Neural progenitor cell (in vitro differentiated cells): ENCODE measurements at places on chromosomes 4 and X. TPM values are rescaled to one million over a fixed set of nuclear protein-coding genes. Genes with fewer than 3 reads are reported as not detected.
A peak's percentile ranks its signal among the peaks of the same experiment; 100 is the strongest.

GRCh38 chrX:13764281-13764680 lies 29.7 kb downstream of the OFD1 start:
- no peaks in the 10 kb centered on the region for H3K27me3 ChIP-seq
- peak; percentile 52 for DNase-seq
- peaks cover 28% of the 10 kb centered on the region for H3K4me1 ChIP-seq
- peak overlapping the region; percentile 79 for H3K27ac ChIP-seq
- no peak overlapping the region for H3K4me3 ChIP-seq
- peaks cover 15% of the 10 kb centered on the region for H3K36me3 ChIP-seq

DNA sequence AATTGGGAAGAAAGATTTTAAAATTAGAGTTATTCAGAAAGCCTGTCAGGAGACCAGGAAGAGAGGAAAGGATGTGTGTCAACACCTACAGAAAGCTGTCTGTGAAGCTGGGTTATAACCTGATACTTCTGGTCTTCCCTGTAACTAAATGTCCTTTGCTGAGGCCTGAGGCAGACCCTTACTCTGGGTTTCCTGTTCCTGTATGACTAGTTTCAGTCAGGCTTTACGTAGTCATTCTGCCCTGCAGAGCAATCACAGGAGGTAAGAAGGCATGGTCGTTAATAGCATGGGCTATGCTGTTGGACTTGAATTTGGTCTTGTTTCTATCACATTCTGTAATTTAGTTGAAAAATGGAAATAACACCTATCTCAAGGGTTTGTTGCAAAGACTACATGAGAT lies 110.5 kb upstream of the IGFBP7 start:
- no peaks in the 10 kb centered on the region for H3K27me3 ChIP-seq
- peaks cover 6% of the 10 kb centered on the region for H3K4me1 ChIP-seq
- no peaks in the 10 kb centered on the region for H3K36me3 ChIP-seq
- H3K4me3 ChIP-seq: no peak overlapping the region

The RGN gene
- total RNA-seq: 0.62 and 0.92 TPM in 2 replicates

DNA sequence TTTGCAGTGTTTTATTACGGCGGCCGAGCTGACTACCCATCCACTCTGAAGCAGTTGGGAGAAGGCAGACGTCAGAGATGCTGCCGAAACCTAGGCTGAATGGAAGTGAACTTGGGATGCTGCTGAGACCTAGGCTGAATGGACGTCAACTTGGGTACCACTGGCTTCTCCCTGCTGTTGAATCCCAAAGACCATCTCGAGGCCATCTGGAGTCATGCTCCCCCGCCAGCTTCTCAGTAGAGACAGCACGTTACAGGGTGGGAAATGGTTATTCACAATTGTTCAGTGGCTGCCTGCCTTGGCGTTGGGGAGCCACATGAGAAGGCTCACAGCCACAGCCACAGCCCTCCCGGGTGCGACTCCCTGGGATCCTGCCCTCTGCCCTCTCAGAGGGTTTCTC lies 40.9 kb downstream of the P2RY8 start:
- H3K4me3 ChIP-seq: no peak overlapping the region
- DNase-seq: no peak
- no peak overlapping the region for H3K27ac ChIP-seq
- no peaks in the 10 kb centered on the region for H3K27me3 ChIP-seq
- peaks cover 10% of the 10 kb centered on the region for H3K4me1 ChIP-seq
- no peaks in the 10 kb centered on the region for H3K36me3 ChIP-seq

- no peaks in the 10 kb centered on the region for H3K27me3 ChIP-seq
- DNase-seq: no peak
- no peak overlapping the region for H3K4me3 ChIP-seq
- no peaks in the 10 kb centered on the region for H3K36me3 ChIP-seq
- no peak overlapping the region for H3K27ac ChIP-seq
These were observed 585.7 kb upstream of the PABPC4L start for GRCh38 chr4:134787315-134787714.

DNA sequence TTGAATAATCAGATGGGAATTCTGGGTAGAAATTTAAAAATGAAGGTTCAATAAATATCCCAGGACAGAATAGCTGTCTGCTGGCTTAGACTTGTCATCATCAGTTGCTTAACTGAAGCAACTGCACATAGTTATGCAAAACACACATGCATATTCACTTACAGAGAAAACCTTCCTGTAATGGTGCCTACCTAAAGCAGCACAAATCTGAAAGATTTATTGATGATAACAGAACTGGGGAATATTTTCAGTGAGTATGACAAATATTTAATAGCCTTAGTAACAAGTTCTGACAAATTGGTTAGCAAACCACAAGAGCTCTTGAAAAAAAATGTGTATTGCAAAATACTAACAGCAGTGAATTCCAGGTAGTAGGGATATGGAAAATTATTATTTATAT lies 606.8 kb upstream of the BOD1L1 start:
- H3K4me3 ChIP-seq: no peak overlapping the region
- H3K27me3 ChIP-seq: no peaks in the 10 kb centered on the region
- H3K4me1 ChIP-seq: no peaks in the 10 kb centered on the region

- H3K36me3 ChIP-seq: no peaks in the 10 kb centered on the region
- H3K27me3 ChIP-seq: no peaks in the 10 kb centered on the region
- DNase-seq: no peak
- H3K27ac ChIP-seq: no peak overlapping the region
- no peaks in the 10 kb centered on the region for H3K4me1 ChIP-seq
- no peak overlapping the region for H3K4me3 ChIP-seq
These were observed 205.1 kb upstream of the EMCN start for GRCh38 chr4:100722866-100723459.

The POLN gene
- total RNA-seq: 1.5 and 1.7 TPM in 2 replicates

DNA sequence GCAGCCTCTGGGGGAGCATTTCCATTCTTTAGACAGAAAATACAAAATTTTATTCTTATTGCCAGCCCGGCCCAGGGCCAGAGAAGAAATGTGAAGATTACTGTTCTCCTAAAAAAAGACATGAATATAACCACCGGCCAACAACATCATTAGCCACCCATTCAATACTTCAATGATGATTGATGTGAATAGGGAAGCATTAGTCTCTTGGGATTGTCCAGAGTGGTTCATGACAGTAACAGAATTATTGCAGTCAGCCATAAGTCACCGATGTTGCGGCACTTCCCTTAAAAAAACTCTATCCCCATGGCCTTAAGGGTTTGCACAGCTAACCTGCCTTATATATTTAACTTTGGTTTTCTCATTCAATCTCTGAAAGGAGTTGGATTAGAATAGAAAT lies 418.7 kb downstream of the CENPC start:
- H3K4me1 ChIP-seq: no peaks in the 10 kb centered on the region
- DNase-seq: no peak
- no peak overlapping the region for H3K27ac ChIP-seq
- H3K27me3 ChIP-seq: no peaks in the 10 kb centered on the region
- H3K36me3 ChIP-seq: no peaks in the 10 kb centered on the region

GRCh38 chr4:8391972-8392371 lies 48.6 kb downstream of the ACOX3 start:
- no peaks in the 10 kb centered on the region for H3K27me3 ChIP-seq
- H3K4me3 ChIP-seq: no peak overlapping the region
- peaks cover 19% of the 10 kb centered on the region for H3K4me1 ChIP-seq
- DNase-seq: no peak

DNA sequence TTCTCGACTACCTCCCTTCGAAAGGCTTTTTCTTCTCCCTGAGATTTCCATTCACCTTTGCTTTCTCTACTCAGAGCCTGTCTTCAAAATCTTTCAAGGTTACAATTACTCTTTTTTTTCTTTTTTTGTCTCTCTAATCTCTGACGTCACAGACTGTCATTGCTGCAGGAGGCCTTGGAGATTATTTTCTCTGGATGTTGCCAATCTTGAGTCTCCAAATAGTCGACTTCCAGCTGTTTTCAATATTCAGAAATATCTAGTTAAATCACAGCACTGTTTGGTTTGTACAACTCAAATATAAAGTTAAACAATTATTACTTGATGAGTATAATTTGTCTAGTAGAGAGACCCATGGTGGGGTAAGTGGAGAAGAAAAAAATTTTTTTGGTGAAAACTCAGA lies 359.0 kb upstream of the BOD1L1 start:
- no peak overlapping the region for H3K27ac ChIP-seq
- no peak overlapping the region for H3K4me3 ChIP-seq
- no peak for DNase-seq
- H3K36me3 ChIP-seq: no peaks in the 10 kb centered on the region
- no peaks in the 10 kb centered on the region for H3K4me1 ChIP-seq
- H3K27me3 ChIP-seq: no peaks in the 10 kb centered on the region

The NUDT9 gene
- total RNA-seq: 10.2 and 18.0 TPM in 2 replicates

DNA sequence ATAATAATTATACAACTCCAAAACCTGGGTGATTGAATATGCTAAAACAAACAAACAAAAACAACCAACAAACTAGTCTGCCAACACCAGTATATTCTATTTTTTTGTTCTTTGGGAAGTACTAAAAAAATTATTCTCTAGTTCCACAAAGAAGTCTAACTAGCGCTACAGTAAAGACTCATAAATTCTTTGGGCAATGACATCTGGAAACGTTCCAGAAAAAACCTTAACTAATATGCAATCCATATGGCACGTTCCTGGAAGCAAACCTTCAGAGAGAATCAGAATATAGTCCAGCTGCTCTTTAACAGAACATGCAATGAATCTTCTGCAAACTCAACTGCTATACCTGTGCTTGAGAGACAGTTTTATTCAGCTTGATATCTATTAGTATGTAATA lies 500.1 kb downstream of the TRAM1L1 start:
- DNase-seq: no peak
- H3K4me3 ChIP-seq: no peak overlapping the region
- H3K4me1 ChIP-seq: no peaks in the 10 kb centered on the region
- no peaks in the 10 kb centered on the region for H3K36me3 ChIP-seq

GRCh38 chr4:162535121-162535520 lies 371.3 kb upstream of the FSTL5 start:
- H3K4me1 ChIP-seq: no peaks in the 10 kb centered on the region
- no peak for DNase-seq
- H3K4me3 ChIP-seq: no peak overlapping the region
- no peak overlapping the region for H3K27ac ChIP-seq

The ARX gene
- 5.3 and 9.0 TPM in 2 replicates for total RNA-seq

- H3K36me3 ChIP-seq: no peaks in the 10 kb centered on the region
- H3K4me3 ChIP-seq: no peak overlapping the region
- H3K27me3 ChIP-seq: no peaks in the 10 kb centered on the region
- DNase-seq: no peak
- H3K27ac ChIP-seq: no peak overlapping the region
- no peaks in the 10 kb centered on the region for H3K4me1 ChIP-seq
These were observed 17.0 kb downstream of the XKRX start for GRCh38 chrX:100911731-100912130.

- no peak overlapping the region for H3K27ac ChIP-seq
- peak; percentile 45 for DNase-seq
- H3K4me3 ChIP-seq: no peak overlapping the region
These were observed 340.1 kb downstream of the GPAT3 start for GRCh38 chr4:83876047-83876446.

DNA sequence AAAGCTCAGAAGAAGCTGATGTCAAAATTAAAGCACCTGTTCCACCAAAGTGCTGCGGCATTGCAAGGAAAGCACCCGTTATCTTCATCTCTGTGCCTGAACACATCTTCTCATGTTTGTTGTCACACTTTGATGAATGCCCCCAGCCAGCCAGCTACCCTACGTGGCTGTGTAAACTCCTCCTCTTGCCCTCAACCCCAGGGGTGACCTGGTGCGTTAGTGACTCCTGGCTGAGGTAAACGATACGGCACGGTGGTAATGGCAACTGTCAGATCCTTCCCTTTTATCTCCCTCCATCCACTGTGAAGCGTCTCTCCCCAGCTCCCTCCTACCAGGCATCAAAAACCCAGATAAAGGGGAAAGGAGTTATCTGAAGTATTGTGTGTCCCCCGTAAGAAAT lies 90.6 kb upstream of the WWC2 start:
- H3K36me3 ChIP-seq: no peaks in the 10 kb centered on the region
- peaks cover 13% of the 10 kb centered on the region for H3K27me3 ChIP-seq
- no peak overlapping the region for H3K4me3 ChIP-seq
- peak; percentile 18 for DNase-seq

- DNase-seq: no peak
- no peak overlapping the region for H3K27ac ChIP-seq
- H3K4me3 ChIP-seq: no peak overlapping the region
These were observed 34.8 kb downstream of the UBE2K start for GRCh38 chr4:39732728-39733127.

DNA sequence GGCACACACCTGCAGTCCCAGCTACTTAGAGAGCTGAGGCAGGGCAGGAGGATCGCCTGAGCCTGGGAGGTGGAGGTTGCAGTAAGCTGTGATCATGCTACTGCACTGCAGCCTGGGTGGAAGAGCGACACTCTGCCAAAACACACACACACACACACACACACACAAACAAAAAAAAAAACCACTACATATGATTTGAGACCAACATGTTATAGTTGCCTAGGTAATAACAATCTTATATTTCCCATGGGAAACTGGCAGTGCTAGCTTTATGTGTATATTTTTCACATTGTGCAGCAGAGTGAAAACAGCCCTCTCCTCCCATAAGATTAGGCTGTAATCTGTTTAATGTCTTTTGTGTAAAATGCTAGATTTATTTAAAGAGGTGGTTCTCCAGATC lies 3.1 kb upstream of the FAM241A start:
- H3K4me3 ChIP-seq: no peak overlapping the region
- DNase-seq: no peak
- H3K27ac ChIP-seq: no peak overlapping the region
- no peaks in the 10 kb centered on the region for H3K4me1 ChIP-seq
- no peaks in the 10 kb centered on the region for H3K36me3 ChIP-seq

- DNase-seq: no peak
- peaks cover 46% of the 10 kb centered on the region for H3K4me1 ChIP-seq
- H3K36me3 ChIP-seq: no peaks in the 10 kb centered on the region
These were observed 48.4 kb downstream of the PTTG2 start for GRCh38 chr4:38008571-38009021.

The SPANXB1 gene
- total RNA-seq: not detected in 2 replicates

DNA sequence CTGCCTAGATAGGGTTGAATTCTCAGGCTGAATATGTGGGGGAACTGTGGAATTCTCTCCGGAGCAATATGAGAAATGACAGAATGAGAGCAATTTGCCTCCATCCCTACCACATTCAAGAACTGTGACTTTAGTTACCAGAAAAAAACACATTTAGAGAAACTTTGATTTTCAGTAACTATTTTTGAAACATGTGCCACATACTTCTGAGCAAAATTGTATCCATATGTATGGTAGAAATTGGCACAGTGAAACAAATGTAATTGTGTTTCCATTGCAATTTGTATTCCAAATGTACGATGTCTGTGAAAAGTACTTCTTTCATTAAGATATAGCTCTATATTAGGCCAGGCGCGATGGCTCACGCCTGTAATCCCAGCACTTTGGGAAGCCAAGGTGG lies 5.5 kb upstream of the KLHL8 start:
- H3K4me3 ChIP-seq: no peak overlapping the region
- no peak overlapping the region for H3K27ac ChIP-seq
- no peaks in the 10 kb centered on the region for H3K4me1 ChIP-seq
- DNase-seq: no peak
- no peaks in the 10 kb centered on the region for H3K27me3 ChIP-seq
- H3K36me3 ChIP-seq: no peaks in the 10 kb centered on the region

DNA sequence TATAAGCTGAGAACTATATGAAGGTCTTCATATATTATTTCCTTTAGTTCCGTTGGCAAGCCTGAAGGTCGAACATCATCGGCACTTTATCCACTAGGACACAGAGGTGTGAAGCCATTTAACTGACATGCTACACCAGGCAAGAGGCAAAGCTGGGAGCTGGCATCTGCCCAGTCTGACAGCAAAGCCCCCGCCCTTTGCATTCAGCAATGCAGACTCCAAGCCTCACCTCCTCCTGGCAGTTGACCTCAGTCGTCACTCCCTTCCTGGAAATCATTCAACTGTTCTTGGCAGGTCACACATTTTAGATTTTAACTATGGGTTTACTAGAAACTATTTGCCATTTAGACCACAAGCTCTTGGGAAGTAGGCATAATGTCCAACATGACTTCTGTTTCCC lies 135.8 kb upstream of the FRG1 start:
- no peaks in the 10 kb centered on the region for H3K36me3 ChIP-seq
- DNase-seq: no peak
- no peak overlapping the region for H3K4me3 ChIP-seq
- no peak overlapping the region for H3K27ac ChIP-seq
- H3K27me3 ChIP-seq: no peaks in the 10 kb centered on the region
- H3K4me1 ChIP-seq: no peaks in the 10 kb centered on the region
